ENCODE measurements at places on chromosomes 1 and 21.
A peak's percentile ranks its signal among the peaks of the same experiment; 100 is the strongest.

DNA sequence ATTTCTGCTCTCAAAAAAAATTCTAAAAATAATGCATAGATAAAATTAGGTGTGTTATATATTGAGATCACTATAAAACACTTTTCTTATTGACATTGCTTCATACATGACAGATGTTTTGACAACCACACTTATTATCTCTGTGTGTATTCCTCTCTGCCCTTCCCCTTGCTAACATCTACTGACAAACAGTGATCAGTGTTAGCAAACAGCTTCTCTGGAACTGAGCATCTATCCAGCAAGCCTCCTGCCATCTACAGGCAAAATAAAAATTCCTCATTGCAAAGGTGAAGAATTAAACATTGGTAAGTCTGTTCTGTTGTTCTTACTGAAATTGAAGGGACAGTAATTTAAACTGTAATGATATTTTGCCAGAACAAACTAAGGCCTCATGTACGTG lies 2153.9 kb downstream of the NCAM2 start:
- no peak for DNase-seq

DNA sequence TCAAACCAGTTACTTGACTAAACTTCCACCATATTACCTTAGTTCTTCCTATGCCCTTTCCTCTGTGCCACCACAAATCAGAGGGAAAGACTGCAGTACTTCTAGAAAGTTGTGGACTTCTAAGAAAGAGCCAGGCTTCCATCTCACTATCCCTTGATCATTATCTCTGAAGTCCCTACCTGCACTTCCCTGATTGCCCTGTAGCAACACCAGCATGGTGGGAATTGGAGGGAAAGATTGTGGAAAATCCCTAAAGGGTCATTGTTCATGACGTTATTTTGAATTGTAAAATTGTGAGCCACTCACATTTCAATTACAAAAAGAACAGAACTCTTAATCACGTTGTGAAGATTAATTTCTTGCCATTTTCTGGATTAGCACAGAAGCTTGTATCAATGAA lies 23.4 kb upstream of the KIAA1614 start:
- no peak for DNase-seq

- no peak for DNase-seq
These were observed 583.4 kb downstream of the DPYD start for GRCh38 chr1:97337250-97338030.

GRCh38 chr1:59124166-59124565 lies 172.7 kb upstream of the FGGY start:
- no peak for DNase-seq

DNA sequence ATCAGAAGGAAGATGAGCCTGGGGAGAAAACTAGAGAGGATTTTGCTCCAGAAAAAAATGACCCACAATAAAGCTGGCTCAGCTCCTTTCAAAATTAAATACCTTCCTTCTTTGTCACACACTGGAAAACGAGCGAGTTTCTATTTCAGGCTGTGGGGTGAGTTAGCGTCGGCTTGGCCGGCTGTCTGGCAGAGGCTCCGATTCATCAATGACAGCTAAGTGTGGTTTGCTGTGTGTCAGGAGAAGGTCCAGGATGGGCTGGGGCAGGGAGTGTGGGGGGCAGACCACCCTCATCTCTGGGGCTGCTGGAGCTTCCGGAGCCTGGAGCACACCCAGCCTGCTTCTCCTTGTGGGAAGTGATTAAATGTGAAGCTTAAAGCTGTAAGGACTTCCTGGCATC lies 120.2 kb downstream of the ETS2 start:
- DNase-seq: peak; percentile 92

- no peak for DNase-seq
These were observed 4.5 kb downstream of the CFHR3 start for GRCh38 chr1:196779093-196779492.

DNA sequence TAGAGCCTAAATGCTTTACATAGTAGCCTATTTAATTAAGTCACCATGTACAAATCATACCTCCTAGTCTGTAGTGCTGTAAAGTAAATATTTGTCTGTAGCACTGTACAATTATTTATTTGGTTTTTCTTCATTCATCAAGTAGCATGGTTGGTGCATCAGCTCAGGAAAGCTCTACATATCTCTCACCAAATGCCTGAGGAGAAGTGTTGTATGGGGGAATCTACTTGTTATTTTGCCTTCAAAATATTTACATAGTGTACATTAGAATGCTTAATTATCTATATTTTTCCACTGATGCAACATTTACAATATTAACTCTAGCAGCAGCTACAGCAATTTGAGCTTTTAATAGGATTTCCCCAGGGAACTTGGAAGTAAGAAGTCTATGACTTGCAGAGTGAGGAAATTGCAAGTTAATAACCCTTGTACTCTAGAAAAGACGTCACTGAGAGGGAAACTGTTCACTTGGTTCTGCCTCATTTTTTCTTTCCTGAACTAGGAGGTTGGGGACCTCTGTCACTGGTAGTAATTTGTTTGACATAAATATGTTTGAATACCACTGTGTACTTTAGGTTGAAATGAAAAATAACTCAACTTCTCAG lies 207.4 kb downstream of the PDE4B start:
- peak; percentile 24 for DNase-seq

GRCh38 chr21:37433456-37433840 lies 66.9 kb downstream of the DYRK1A start:
- no peak for DNase-seq

- DNase-seq: no peak
These were observed 7.6 kb upstream of the C1orf21 start for GRCh38 chr1:184379111-184379752.

- no peak for DNase-seq
These were observed 11.7 kb upstream of the SNAPIN start for GRCh38 chr1:153646672-153647345.

DNA sequence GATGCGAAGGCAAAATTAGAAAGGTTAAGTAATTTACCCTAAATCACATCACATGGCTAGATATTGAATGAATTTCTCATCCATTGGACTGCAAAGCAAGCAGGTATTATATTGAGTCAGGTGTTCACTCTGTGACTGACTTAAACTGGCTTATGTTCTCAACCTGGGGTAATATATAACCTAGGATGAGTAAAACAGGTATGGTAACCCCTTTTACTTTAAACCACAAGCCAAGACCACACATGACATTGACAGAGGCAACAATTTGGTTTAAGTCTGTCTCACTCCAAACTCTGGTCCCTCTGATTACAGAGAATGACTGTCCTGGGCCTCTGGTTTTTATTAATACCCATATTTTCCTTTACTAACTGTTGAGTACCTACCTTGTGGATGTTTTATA lies 33.3 kb downstream of the MAEL start:
- DNase-seq: no peak

GRCh38 chr1:230875370-230875769 lies 7.0 kb upstream of the C1orf198 start:
- no peak for DNase-seq

GRCh38 chr1:40770296-40771070 lies 13.1 kb upstream of the KCNQ4 start:
- no peak for DNase-seq

- no peak for DNase-seq
These were observed 129.6 kb upstream of the TMEM51 start for GRCh38 chr1:15023976-15024375.

DNA sequence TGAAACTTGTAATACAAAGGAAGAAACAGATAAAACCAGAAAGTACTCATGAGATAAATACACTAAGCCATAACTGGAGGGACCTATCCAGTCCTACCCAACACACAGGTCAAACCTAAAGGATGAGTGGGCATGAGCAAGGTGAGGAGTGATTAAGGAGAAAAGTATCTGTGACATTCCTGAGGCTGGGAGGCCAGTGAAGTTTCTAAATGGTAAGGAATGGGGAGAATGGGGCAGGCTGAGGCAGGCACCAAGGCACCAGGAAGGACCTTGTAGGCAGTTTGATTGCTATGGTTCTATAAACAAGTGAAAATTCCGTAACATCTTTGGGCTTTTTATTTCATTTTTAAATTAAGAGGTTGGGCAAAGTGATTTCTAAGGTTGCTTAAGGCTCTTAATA lies 10.4 kb downstream of the DDX59 start:
- DNase-seq: no peak

DNA sequence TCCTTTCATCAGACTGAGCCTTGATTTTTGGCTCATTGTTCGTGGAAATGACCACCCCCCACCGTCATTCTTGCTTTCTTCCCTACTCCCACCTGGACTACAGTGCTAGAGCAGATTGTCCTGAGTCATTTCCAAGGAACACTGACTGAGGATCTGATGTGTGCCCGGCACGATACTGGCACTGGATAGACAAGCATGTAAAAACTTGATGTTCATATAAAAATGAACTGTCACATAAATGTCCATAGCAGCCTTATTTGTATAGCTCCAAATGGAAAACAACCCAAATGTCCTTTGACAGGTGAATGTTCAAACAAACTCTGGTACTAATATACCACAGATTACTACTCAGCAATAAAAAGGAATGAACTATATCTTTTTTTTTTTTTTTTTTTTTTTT lies 18.6 kb upstream of the SLC45A3 start:
- DNase-seq: no peak
